ENCODE measurements at places on chromosomes 6 and 20.
A peak's percentile ranks its signal among the peaks of the same experiment; 100 is the strongest.

GRCh38 chr6:41741625-41742490 is 5.3 kb downstream of the PGC start:
- peak; percentile 45 for DNase-seq

- DNase-seq: no peak
Observed at GRCh38 chr6:94478133-94479005, 1059.0 kb upstream of the EPHA7 start.

DNA sequence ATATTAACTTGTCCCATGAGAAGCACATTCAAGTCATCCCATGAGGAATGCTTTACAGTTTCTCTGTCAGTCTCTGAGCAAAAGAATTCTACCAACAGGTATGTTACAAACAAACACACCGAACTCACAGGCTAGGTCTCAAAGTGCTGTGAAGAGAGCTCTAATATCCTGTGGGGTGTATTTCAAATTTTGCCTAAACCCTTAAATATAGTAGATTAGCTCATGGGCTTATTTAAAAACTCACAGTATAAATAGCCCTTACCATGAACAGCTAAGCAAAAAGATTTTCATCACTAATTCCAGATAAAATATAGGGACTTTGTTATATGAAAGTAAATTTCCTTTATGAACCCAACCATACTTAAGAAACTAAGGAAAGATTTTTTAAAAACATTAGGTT is 77.8 kb downstream of the FILIP1 start:
- DNase-seq: no peak

DNA sequence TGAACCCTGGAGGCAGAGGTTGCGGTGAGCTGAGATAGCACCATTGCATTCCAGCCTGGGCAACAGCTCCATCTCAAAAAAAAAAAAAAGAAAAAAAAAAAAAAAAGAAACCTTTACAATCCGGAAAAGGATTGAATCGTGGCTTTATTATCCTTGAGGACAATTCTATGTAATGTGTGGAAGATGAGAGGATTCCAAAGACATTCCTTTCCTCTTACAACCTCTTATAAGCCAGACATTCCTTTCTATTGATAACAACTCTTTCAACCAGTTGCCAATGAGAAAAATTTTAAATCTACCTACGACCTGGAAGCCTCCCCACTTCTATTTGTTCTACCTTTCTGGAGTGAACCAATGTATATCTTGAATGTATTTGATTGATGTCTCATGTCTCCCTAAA is 91.2 kb upstream of the EEF1E1 start:
- no peak for DNase-seq

DNA sequence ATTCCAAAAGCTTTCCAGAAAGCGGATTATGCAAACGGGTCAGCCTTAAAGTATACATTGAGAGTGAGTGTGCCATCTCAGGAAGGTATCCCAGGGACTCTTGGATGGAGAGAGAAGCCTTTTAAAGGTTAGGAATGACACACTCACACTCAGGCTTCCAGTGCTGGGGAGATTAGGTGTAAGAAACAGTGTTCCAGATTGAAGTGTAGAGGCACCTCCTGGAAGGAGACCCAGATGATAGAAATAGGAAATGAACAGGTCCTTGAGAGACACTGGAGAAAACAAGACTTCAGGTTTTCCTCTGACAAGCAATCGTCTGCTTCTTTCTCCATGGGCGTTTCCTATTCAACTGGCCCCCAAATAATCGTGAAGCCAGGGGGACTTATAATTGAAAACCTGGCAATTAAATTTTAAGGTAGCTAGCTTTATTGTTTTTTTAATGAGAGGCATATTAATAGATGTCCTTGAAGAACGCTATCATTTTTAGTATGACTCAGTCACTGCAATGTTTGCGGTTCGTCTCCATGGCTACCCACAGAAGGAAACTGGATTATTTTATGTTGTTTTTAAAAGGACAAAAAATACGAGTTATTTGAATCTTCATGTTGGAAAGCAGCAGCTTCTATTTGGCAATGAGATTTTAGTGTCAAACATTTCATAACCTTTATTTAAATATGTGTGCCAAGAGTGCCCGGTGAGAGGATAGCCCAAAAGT is 85.3 kb downstream of the TRMT6 start:
- peak; percentile 58 for DNase-seq

- DNase-seq: peak; percentile 59
Observed at GRCh38 chr20:58310291-58310782, 822 bp downstream of the RAB22A start.

GRCh38 chr20:13231031-13231752 is 10.1 kb downstream of the ISM1 start:
- DNase-seq: peak; percentile 78

GRCh38 chr6:135722679-135723078 is 128.8 kb upstream of the PDE7B start:
- peak; percentile 67 for DNase-seq

DNA sequence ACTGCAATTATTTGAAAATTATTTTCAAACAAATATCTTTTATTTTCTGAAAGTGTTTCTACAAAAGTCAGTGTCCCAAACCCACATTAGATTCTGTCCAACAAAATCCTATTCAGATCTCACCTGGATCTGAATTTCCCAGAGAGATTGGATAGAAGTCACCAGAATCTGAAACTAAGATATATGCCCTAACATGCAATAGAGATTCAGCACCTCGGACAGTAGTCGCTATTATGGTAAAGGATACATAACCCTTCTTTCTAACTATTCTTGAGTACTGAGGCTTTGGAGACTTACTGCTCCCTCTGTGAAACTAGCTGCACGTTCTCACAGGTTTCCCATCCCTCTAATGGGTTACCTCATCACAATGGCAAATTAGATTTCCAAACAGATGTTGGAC is 151.4 kb downstream of the ID4 start:
- peak; percentile 60 for DNase-seq
